ENCODE measurements at places on chromosomes 4 and X.

DNA sequence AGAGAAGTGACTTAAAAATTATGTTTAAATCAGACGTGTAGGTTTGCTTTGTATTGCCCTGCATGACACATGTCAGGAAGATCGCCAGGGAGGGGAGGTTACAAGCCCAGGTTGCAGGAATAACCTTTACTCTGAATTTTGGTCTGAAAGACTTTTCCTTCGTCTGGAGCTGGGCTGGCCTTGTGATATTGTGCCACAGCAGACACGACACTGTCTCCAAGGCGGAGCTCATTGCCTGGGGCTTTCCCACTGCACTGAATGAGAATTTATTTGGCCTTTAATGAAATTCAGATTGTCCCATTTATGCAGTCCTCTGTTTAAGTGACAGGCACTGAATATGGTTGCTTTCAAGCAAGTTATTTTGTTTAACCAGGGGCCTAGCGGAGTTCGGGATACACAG, 45.1 kb downstream of the RHOH start:
- DNase-seq, result no peak

GRCh38 chrX:7943600-7944245, 16.5 kb upstream of the PNPLA4 start:
- no peak for DNase-seq

GRCh38 chrX:51853251-51853650, 40.2 kb upstream of the MAGED1 start:
- DNase-seq, result no peak

- no peak for DNase-seq
Observed at GRCh38 chr4:72218953-72219352, 187.2 kb downstream of the NPFFR2 start.

DNA sequence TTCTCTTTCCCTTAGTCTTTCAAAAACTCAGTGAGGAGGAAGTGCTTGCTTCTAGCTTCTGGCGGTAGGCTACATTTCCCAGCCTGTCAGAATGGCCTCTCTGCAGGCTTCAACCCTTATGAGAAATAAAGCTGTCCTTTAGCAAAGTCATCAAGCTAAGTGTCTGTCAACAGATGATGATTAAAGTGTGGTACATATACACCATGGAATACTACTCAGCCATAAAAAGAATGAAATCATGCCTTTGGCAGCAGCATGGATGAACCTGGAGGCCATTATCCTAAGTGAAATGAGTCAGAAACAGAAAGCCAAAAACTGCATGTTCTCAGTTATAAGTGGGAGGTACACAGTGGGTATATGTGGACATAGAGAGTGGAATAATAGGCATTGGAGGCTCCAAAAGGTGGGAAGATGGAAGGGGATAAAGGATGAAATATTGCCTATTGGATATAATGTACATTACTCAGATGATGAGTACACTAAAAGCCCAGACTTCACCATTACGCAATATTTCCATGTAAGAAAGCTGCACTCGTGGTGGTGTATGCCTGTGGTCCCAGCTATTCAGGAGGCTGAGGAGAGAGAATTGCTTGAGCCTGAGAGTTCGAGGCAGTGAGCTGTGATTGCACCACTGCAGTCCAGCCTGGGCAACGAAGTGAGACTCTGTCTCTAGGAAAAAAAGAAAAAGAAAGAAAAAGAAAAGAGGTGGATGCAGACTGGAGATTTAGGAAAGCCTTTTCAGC, 7.9 kb downstream of the TRIM2 start:
- DNase-seq, result no peak

- no peak for DNase-seq
Observed at GRCh38 chr4:71132486-71132885, 139.0 kb downstream of the DCK start.

DNA sequence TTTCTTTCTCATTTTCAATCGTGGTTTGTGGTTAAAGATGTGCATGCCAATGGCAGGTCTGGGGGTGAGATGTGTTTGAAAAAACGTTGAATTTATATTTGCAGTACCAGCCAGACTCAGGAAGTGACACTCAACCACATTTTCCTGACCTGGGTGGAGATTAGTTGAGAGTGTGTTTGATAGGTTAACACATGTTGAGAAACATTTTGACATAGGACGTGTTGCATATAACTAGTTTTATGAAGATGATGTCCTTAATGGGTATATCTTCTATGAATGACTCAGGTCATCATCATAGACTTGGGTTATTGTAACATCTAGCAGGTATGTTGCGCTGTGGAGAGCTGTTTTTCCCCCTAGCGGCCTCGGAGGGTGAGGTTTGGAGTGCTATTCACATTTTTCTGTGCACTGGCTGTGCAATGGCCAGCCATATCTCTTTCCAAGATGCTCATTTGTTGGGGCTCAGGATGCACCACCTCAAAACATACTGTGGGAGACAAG, 21.7 kb upstream of the CD38 start:
- DNase-seq, result no peak

DNA sequence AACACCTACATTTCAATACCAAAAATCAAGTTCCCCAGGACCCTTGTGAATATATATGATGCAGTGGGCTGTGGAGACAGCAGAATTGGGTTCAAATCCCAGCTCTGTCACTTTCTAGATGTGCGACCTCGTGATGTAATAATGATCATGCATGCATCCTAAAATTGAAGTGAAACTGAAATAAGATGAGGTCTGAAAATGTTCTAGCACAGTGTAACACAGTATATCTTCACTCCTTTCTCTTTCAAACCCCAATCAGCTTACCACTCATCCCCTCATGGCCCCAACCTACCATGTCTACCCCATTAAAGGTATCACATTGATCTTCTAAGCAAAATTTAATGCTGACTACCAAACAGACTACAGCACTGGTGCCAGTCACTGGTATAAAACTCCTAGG, 69.9 kb upstream of the BRS3 start:
- DNase-seq, result no peak

GRCh38 chrX:108590496-108590895, 145.9 kb downstream of the IRS4 start:
- DNase-seq, result no peak

- DNase-seq, result no peak
Observed at GRCh38 chr4:83631066-83631465, 95.2 kb downstream of the GPAT3 start.

- no peak for DNase-seq
Observed at GRCh38 chrX:53263597-53264094, 17.7 kb downstream of the IQSEC2 start.

DNA sequence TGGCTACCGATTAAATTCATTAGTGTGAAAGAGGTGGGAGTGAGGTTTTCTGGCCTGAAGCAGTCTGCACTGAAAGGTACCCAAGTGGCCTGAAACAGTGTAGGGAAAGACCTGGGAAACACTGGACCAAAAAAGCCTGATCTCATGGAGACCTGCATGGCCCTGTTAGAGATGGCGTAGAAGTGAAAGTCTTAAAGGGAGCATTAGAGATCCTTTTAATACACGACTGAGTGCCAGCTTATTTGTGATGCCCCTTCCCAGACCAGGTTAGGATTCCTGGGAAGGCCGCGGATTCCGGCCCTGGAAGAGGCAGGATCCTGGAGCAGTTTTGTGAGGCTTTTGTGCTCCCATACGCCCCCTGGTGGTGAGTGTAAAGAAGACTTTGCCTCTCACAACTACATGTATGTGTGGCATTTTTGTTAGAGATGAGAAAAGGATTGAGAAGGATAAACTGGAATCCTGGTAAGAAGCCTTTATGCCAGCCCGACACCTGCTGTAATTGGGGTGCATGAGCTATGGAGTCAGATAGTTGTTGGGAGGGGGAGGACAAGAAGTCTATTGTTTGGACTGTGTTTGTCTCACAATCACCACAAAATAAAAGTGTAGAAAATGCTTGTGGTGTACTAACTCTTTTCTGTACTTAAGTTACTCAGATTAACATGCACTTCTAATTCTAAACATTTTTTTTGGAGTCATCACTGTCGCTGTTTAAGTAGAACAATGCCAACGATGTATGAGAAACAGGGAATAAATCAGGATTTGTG, 54.0 kb downstream of the JADE1 start:
- DNase-seq, result peak; percentile 39

- no peak for DNase-seq
Observed at GRCh38 chr4:77601614-77602187, 3.9 kb upstream of the CXCL13 start.

DNA sequence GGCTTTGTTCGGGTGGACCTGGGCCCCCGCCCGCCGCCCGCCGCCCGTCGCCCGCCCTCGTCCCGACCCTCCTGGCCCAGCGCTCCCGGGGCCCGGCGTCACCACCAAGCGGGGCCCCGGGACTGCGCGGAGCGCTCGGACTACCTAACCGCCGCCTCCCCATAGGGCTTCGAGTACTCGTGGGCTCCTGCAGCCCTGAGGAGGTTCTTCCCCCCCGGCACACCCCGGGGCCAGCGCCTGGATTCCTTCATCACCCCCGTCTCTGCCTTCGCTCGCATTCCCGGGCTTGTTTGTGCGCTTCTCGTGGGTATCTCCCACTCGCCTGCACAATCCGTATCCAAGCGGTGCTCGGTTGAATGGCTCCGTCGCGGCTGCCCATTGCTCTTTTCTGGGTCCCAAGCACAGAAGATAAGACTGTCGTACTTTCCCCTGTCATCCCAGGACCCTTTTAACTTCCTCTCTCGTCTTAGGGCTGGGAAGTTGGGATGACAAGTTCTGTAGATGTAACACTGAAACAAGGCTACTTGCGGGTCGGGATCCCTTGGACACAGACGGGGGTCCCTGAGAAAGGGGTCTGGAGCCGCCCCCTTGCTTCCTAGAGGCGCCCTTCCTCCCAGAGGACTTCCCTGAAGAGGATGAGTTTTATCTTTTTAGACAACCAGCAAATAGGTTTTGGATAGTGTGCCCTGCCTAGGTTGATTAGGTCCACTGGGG, 565 bp downstream of the MOB1B start:
- DNase-seq, result peak; percentile 8

DNA sequence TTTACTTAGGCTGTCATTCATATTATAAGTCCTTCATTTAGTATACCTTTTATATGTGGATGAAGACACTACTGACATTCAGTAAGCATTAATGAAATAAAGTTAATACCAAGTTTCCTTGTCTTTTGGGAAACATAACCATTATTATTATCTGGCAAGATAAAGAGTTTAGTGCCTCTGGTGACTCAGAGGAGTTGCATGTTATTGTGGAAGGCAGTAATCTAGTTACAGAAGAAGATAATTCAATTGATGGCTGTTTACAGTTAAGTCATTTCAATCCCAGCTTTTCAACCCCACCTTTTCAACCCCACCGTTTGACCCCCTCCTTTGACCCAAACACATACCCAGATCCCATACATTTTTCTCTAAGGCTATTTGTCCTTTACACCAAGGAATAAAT, 143.8 kb downstream of the FANCB start:
- DNase-seq, result no peak

DNA sequence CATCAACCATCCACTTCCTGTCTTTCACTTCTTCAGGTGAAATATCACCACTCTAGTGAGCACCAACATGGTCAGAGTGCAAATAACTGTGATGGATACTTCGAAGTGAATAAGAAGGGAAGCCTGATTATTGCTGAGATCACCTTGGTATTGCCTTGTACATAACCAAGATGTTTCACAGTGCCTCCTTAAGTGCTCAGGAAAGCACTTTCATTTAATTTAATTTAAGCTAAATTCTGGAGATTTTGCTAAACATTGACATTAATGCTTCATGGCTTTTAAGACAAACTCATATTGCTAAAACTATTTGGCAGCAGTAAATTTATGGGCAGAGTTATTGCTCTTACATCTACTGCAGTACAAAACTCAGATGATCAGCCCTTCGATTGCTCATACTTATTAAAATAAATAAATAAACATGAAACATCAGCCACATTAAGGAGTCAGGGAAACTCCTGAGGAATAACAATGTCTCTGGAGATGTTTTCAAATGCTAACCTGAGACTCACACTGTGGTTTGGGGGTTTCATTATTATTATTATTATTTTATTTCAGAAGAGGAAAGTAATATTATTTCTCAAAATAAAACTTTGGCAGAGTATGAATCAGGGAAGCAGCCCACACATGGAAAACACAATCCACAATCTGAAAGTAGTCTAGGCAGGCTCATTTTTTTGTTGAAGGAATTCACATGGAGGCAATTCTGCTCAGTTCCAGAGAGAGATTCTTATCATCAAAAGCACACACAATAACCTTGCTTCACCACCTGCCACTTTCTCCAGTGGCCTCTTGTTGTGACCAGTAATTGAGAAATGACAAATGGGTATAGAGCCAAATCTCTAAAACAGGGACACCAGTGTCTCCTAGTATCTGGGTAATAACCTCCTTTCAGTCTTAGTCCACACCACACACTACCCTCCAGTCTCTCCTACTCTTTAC, 344.2 kb downstream of the MAPK10 start:
- peak; percentile 39 for DNase-seq

DNA sequence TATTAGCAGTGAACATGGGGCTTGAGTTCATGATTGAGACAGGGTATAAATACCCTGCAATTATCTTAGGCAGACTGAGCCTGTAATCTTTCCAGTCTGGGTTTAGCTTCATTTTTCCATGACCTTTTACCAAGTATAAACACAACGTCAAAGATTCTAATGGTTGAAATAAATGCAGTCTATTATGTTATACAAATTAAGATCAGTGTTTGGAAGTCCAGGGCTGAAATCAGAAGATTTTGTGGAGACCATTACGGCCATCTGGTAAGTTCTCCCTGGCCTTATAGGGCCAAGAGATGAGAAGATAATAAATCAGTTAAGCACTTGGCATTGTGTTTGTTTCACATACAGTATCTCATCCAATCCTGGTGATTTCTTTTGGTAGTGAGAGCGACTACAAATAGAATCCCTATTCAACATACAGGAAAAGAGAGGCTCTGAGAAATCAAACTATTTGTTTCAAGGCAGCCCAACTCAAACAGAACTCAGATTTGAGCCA, 425.8 kb downstream of the PACRGL start:
- DNase-seq, result no peak

DNA sequence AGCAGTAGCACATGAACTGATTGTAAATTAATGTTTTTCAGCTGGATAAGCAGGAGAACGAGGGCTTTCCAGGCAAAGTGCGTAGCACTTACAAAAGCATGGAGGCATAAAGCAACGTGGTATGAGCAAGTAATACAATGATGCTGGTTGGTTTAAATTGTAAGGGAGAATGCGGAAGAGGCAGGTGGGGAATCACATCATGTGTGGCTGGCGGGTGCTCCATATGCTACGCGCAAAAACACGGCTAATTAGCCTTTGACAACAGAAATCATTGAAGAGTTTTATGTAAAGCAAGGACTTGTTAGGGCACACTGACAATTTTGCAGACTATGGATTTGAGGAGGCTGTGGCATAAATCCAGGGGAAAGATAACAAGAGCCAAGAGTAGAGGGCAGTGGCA, 14.6 kb downstream of the SYTL4 start:
- peak; percentile 81 for DNase-seq

DNA sequence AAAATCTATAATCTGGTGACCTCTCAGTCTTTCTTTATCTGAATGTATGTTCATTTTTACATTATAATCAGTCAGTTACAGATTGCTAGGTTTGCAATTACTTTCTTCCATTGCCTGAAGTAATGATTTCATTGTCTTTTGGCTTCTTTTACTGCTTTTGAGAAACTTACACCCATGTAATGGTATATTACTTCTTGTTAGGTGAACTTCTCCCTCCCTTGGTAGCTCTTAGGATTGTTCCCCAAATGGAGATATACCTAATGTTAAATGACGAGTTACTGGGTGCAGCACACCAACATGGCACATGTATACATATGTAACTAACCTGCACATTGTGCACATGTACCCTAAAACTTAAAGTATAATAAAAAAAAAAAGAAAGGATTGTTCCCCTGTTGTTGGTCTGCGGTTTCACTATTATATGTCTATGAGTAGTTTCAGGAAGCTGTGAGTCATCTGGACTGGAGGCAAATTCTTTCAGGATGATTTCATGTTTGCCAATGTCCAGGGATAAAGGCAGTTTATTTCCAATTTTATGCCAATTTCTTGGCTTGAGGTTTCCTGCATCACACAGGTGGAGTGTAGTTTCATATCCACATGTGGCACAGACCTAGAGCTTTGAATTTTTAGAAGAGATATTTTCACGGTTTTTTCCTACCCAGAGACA, 21.8 kb downstream of the SPANXC start:
- no peak for DNase-seq
